ENCODE measurements at places on chromosomes 6 and 20.

DNA sequence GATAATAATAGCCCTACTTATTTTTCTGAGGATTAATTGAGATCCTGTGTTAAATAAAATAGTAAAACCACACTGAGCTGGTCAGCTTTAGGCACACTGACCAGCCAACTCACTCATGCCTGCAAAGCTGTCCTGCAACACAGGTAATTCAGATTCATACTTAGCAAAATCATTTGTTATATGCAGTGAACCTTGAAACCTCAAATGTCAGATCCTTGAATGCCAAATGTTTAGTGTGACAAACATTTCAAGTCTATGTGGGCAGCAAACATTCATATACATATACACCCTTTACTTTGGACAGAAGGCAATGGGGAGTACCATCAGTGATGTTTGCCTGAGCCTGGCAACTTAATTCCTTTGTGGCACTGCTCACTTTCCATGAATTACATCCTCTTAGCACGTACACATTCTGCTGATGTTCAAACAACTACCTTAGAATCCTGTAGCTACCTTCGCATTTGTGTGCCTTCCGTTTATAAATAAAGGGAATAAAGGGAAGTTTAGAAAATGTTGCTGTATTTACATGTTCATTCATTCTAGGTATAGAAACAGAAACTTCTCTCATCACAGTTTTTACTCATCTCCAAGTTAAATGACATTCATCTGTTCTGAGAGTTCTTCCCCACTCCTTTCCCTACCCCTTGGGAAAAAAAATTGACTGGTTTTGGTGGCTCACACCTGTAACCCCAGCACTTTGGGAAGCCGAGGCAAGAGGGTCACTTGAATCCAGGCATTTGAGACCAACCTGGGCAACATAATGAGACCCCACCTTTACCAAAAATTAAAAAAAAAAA, 140.8 kb downstream of the ZFAND3 start:
- DNase-seq = no peak

DNA sequence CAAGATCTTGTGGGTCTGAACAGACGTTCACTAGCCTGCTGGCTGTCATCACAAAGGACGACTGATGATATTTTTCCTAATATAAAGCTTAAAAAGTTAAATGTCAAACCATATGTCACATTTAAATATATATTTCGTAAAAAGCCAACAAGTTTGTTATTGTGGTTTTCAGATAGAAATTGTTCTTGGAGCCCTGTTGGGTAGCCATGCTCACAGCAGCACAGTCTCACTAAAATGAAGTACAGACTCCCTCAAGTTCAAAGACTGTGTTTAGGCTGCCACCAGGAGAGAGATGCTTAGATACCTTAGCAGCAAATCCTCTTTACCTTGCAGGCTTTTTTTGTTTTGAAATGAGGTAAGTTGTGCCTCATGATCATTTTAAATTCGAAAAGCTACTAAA, 17.8 kb downstream of the EEF1E1 start:
- DNase-seq = no peak

GRCh38 chr20:13788167-13788834, 3.5 kb downstream of the NDUFAF5 start:
- DNase-seq = peak; percentile 61

DNA sequence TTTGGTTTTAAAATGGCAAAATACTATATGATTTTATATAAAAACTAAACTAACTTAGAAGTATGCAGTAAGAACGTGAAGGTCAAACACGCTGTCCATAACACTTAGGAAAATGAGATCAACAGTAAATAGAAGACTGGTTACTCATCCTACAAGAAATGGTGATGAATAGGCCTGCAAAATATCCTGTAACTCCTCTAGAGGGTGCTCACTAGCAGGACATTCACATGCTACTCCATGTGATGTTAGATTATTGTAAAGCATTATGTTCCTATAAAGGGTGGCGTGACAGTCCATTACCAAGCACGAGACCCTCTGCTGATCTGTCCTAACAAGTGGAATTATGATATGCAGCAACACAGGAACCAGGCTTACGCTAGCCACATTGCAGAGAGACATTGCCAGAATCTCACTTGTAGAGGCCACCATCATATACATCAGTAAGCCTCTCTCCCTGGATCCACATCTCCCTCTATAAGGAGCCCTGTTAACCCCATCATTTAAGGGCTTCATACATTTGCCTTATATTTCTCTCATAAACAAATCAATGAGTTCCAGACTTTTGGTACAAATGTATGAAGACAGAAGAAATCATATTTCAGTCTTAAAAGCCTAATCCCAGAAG, 18.0 kb upstream of the DEFB129 start:
- peak; percentile 63 for DNase-seq

DNA sequence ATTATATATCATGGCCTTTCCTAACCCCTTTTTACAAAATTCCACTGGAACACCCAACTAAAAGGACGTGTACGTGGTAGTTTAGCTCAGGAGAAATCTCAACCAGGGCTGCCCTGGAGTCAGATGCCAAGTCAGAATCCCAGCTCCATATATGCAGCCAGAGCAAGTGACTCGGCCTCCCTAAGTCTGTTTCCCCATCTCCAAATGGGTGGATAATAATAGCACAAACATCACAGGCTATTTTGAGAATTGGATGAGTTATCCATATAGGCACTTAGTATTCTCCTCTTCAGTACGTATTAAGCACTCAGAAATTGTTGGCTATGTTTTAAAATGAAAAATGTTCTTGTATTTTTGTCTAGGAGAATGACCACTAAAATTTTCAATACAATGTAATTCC, 481.5 kb downstream of the CD109 start:
- DNase-seq = no peak

- DNase-seq = no peak
Measured at GRCh38 chr6:155319902-155320301, 5.6 kb upstream of the TFB1M start.

DNA sequence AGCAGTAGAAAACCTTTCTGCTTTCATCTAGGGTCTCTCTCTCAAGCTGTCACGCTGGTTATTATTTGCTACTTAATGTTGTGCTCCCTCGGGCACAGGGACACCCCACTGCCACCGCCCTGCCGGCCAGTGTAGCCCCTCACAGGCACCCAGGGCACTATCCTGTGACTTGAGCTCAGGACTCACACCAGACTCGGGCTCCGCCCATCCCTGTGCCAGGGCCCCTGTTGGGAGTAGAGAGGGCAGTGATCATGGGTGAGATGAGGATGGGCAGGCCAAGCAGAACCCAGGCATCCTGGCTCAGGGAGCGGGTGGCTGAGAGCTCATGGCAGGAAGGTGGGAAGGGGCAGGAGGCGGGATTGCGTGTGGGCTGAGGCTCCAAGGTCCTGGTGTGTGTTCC, 371.9 kb downstream of the ZFAND3 start:
- no peak for DNase-seq

DNA sequence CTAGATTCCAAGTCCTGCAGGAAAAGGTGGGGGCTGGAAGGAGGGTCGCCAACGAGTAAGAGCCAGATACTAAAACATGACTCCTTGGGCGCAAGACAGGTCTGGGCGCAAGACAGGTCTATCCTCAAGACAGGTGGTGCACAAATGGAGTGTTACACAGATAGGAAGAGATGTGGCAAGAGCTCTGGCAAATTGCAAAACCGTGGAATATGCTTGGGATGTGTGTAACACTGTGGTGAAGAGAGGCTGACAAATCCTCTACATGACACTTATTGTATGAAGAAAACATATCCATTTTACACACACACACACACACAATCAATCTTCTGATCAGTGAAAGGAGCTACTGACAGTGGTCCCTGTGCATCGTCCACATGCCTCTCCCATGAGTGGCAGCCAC, 77.6 kb downstream of the TBC1D7 start:
- DNase-seq = no peak

- no peak for DNase-seq
Measured at GRCh38 chr6:101608703-101609102, 215.2 kb downstream of the GRIK2 start.

- DNase-seq = no peak
Measured at GRCh38 chr6:47485491-47486135, 8.0 kb downstream of the CD2AP start.

GRCh38 chr20:32021091-32021490, 10.9 kb downstream of the CCM2L start:
- DNase-seq = no peak

GRCh38 chr20:61927826-61928541, 137.7 kb downstream of the TAF4 start:
- DNase-seq = no peak
